Sigmoid colon (tissue), 7 donors: ENCODE measurements at places on chromosomes 6 and 20. TPM values are rescaled to one million over a fixed set of nuclear protein-coding genes. Genes with fewer than 3 reads are reported as not detected.

MYLK2 gene
- not detected for polyA plus RNA-seq

RSPO3 gene
- 5.2 TPM for polyA plus RNA-seq

TREML2 gene
- polyA plus RNA-seq = not detected

TRDN gene
- not detected for polyA plus RNA-seq

C6orf141 gene
- 1.8 TPM for polyA plus RNA-seq

TREM1 gene
- 1.8 TPM for polyA plus RNA-seq

ANGPT4 gene
- not detected for polyA plus RNA-seq

TAAR2 gene
- polyA plus RNA-seq = not detected

CGA gene
- not detected for polyA plus RNA-seq

FAM83C gene
- 0.03 TPM for polyA plus RNA-seq

RBM12 gene
- polyA plus RNA-seq = 12.0 TPM

JPH2 gene
- polyA plus RNA-seq = 0.23 TPM

ECT2L gene
- polyA plus RNA-seq = not detected

ADGB gene
- polyA plus RNA-seq = 0.13 TPM

OXT gene
- polyA plus RNA-seq = not detected

SEL1L2 gene
- polyA plus RNA-seq = not detected

OR2J3 gene
- polyA plus RNA-seq = not detected

PRPH2 gene
- under 0.01 TPM for polyA plus RNA-seq

WDR27 gene
- polyA plus RNA-seq = 1.6 TPM

EPB41L1 gene
- 14.1 TPM for polyA plus RNA-seq

ZNF292 gene
- 3.9 TPM for polyA plus RNA-seq

APCDD1L gene
- 0.23 TPM for polyA plus RNA-seq

CAGE1 gene
- polyA plus RNA-seq = not detected

JAG1 gene
- polyA plus RNA-seq = 4.2 TPM

DOK5 gene
- 0.60 TPM for polyA plus RNA-seq

EGFL8 gene
- 2.3 TPM for polyA plus RNA-seq

SULF2 gene
- 18.0 TPM for polyA plus RNA-seq

DSP gene
- 39.0 TPM for polyA plus RNA-seq

ARHGAP40 gene
- polyA plus RNA-seq = not detected

CD83 gene
- 0.60 TPM for polyA plus RNA-seq

TIAM2 gene
- polyA plus RNA-seq = 1.6 TPM

BPIFB2 gene
- polyA plus RNA-seq = not detected

NR2E1 gene
- not detected for polyA plus RNA-seq

UBE2V1 gene
- 91.3 TPM for polyA plus RNA-seq

TFAP2A gene
- 0.13 TPM for polyA plus RNA-seq

GATA5 gene
- polyA plus RNA-seq = not detected

EPHA7 gene
- polyA plus RNA-seq = 1.8 TPM

MAFB gene
- polyA plus RNA-seq = 6.5 TPM

PACRG gene
- 0.12 TPM for polyA plus RNA-seq
